Stimulated activated CD4-positive, alpha-beta T cell treated with anti-CD3 and anti-CD28 coated beads, Interleukin-1b, Interleukin-23, amount 100 ng/mL, for 4 hours (primary cell): ENCODE measurements at places on chromosomes 1 and 21.

GRCh38 chr1:225697428-225697827, 44.5 kb upstream of the ENAH start:
- no peak for DNase-seq

DNA sequence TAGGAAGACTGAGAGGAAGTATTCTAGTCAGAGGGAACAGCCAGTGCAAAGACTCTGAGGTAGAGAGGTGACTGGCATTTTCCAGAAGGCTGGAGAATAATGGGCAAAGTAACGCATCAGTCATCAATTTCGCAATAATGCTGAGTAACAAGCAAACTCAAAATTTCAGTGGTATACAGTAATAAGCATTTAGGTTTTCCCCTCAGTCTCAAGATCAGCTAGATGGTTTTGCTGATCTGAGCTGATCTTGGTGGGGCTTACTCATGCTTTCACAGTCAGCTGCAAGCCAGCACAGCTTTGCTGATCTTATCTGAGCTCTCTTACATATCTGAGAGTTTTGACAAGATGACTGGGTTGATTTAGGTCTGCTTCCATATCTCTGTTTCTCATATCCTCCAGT, 108.7 kb downstream of the TSEN15 start:
- no peak for DNase-seq

DNA sequence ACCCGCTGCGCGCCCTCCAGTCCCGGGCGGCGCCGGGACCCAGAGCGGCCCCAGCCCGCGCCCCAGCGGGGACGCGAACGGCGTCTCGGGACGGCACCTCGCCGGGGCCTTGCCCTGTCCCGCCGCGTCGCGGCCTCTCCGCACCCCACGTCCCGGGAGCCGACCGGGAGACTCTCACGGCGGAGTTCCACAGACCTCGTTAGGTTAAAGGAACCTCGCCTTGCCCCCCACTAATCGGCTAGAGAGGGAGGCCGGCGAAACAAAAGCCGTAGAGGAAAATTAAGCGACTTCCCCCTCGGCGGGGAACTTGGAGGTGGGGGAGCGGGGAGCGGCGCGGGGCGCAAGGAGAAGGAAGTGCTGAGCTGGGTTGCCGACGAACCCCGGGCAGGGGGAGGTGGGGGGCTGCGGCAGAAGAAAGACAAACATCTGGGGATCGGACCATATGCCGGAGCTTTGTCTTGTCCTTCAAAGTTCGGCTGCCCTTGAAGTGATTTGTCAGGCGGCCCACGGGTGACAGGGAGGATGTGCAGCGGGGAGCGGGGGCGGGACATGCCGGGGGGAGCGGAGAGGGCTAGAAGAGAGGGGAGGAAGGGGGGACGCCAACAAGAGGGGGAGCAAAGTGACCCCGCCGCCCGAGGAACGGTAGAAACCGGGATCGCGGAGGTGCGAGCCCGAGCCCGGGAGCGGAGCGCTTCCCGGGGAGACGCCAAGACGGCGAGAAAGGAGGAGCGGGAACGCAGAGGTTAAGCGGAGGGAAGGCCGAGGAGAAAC, 120.0 kb upstream of the RRP15 start:
- peak; percentile 2 for DNase-seq

- no peak for DNase-seq
Observed at GRCh38 chr1:38735651-38736161, 123.9 kb downstream of the RRAGC start.

GRCh38 chr1:99731384-99731783, 35.1 kb downstream of the FRRS1 start:
- no peak for DNase-seq

GRCh38 chr1:219566951-219567947, 45.7 kb downstream of the ZC3H11B start:
- no peak for DNase-seq

DNA sequence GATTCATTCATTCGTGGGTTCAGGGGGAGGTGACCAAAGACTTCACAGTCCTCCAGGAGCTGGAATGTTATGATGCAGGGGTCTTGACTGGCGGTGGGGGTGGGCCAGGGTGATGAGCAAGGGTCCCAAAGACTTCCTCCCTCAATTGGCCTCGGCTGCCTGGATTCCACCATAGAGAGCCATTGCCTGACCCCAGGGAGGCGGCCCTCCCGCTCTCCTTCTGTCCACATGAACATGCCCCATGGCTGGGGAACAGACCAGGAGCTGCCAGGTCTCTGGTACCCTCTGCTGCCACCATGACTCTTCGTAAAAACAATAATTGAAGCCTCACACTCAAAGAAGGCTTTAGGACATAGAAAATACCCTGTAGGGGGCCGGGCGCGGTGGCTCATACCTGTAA, 102.5 kb upstream of the CASZ1 start:
- no peak for DNase-seq

- no peak for DNase-seq
Observed at GRCh38 chr1:35178874-35179380, 14.0 kb downstream of the SFPQ start.
